ENCODE measurements at places on chromosomes 2 and 18.

- peak; percentile 76 for DNase-seq
These were observed 7.6 kb upstream of the TNS1 start for GRCh38 chr2:218010140-218010983.

- no peak for DNase-seq
These were observed 444.8 kb downstream of the RND3 start for GRCh38 chr2:150042500-150043171.

GRCh38 chr2:136242100-136242499 is 124.2 kb upstream of the CXCR4 start:
- DNase-seq: no peak

GRCh38 chr18:78782951-78783563 is 196.6 kb upstream of the SALL3 start:
- no peak for DNase-seq

- no peak for DNase-seq
These were observed 125.8 kb downstream of the CABLES1 start for GRCh38 chr18:23260926-23261590.

DNA sequence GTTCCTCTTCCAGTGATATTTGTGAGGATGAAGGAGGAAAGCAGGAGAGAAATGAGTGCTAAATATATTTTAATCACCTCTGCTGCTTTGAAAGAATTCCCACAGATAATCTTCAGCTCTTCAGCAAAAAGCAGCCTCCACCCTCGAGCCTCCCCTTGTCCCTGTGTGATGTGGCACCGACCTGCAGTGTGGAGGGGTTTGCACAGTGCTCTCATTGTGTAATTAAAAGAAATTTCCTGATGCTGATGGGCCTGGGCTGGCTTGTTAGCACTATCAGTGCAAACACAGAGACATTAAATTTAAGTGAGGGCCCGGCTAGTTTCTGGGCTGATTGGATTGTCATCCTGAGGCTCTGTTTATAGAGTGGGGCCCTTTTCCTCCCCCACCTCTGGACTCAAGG is 53.4 kb downstream of the KIF5C start:
- no peak for DNase-seq

DNA sequence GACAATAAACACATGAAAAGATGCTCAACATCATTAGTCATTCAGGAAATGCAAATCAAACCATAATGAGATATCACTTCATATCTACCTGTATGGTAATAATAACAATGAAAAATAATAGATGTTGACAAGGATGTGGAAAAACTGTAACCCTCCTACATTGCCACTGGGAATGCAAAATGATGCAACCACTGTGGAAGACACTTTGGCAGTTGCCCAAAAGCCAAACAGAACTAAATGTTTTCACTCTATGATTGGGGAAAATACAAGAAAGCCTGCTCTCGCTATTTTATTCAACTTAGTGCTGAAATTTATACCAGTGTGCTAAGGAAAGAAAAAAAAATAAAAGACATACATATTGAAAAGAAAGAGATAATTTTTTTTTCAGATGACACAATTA is 934.5 kb downstream of the CNTNAP5 start:
- no peak for DNase-seq

GRCh38 chr2:240597054-240597418 is 10.5 kb downstream of the CAPN10 start:
- DNase-seq: no peak

DNA sequence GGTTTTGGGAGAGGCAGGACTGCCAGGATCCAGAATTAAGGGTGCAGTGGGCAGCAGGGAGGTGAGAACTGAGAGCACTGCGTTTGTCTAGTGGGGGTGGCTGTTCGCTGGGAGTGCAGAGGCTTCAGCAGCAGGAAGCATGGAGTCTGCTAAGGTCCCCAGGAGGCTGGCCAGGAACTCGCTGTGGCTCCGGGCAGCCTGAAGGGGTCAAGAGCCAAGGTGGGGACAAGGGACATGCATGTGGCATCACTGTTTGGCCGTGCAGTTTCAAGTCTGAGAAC is 43.2 kb upstream of the SEMA4C start:
- DNase-seq: no peak

- peak; percentile 51 for DNase-seq
These were observed 134.8 kb upstream of the CREB1 start for GRCh38 chr2:207394812-207395534.

DNA sequence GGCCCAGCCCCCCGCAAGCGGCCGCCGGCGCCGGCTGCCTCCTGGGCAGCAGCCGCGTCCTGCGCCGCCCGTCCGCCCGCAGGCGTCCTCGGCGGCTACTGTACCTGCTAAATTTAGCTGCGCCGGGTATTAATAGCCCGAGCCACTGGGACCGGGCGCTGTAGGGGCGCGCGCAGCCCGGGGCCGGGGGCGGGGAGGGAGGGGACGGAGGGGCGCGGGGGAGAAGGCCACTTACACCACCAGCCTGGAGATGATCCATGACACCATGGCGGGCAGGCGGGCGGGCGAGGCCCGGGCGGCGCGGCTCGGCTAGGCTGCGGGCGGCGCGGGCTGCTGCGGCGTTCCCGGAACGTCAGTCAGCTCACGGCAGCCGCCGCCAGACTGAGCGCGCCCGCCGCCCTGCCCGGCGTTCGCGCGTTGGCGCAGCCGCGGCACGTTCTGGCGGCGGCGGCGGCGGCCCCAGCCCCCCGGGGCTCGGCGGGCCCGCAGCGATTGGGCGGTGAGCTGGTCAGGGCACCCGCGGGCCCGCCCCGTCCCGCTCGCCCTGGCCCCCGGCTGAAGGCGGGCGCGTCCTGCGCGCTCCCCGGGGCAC is at the start of gene REEP1:
TSS of gene REEP1 (minus strand) at position 383 of the 592 bp plus-strand sequence. CDS start at position 267, 116 bp downstream.
- peak; percentile 70 for DNase-seq

- no peak for DNase-seq
These were observed 51.2 kb downstream of the INHBB start for GRCh38 chr2:120396861-120397811.

DNA sequence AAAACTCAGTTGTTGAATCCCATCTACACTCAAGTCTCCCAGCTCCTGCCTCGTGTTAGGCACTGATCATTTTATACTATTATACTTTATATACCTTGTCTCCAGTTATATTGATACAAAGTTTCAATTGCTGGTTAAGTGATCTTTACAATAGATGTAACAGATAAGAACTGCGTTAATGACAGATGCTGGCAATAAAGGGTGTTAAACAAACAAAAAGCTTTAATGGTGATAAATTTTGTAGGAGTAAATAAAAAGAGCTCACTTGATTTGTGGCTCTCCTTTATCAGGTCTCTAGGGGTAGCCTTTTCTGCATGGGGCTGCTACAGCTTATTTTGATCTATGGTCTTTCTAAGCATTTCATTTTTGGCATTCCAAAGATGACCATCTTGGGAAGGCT is 106.9 kb upstream of the GAREM1 start:
- no peak for DNase-seq

DNA sequence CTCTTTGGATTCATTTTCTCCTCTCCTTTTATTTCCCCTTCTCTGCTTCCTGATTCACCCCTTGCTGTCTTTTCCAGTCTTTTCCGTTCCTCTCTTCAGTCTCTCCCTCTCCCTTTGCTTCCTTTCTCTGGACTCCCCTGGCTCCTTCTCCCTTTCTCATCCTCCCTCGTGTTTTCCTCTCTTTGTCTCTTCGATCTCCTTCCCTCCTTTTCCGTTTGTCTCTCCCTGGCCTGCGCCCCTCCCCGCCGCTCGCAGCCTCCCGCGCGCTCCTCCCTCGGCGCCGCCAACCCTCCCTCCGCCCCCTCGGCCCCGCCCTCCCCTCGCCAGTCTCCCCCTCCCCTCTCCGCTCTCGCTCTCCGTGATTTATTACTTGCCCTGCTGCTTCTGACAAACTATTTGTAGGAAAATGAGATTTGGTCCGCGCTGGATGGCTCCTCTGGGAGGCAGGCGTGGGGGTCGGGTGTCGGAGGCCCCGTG is 46.0 kb upstream of the PAX8 start:
- DNase-seq: peak; percentile 95

DNA sequence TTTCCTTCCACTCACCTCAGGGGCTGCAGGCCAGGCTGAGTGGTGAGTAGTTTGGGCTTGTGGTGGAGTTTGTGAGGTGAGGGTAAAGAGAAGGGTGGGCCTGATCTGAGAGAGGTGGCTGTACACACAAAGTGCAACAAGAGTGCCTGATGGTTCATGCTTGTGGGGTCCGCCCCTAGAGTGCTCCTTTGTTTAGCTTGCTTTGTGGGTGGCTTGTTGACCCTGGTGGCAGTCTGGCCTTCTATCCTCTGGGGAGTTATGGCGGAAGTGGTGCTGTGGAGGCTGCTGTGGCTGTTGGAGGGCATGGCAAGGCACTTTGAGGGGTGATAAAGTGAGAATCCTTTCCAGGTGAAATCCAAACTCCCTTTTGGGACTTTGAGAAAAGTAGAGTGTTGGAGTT is 10.6 kb downstream of the UBE2F start:
- no peak for DNase-seq

DNA sequence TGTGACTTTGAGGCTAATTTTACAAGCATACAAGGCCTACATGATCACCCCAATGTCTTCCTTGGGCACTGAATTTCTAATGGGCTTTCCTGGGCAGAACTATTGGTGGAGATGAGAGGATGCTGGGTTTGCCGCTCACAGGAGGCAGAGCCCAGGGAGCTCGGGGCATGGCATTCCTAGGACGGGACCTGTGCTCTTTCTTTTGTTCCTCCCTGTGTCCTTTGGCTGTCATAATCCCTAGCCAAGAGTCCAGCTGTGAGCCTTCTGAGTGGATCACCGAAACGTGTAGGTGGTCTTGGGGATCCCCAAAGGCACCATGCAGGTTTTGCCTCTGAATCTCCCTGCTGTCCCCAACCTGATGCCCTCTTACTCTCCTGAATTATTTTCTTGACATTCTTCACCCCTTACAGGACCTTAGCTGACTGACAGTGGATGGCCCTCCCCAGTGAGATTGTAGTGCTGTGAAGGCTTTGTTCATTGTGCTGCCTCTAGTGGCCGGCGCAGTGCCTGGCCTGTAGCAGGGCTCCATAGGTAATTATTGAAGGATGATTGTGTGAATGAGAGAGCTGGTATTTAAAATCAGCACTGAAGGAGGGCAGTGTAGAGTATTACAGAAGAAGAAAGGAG is 221.9 kb downstream of the ZNF407 start:
- DNase-seq: peak; percentile 59

- no peak for DNase-seq
These were observed 3.5 kb downstream of the MAPK4 start for GRCh38 chr18:50563376-50563775.

- no peak for DNase-seq
These were observed 5.9 kb downstream of the ZSCAN30 start for GRCh38 chr18:35283923-35284794.

DNA sequence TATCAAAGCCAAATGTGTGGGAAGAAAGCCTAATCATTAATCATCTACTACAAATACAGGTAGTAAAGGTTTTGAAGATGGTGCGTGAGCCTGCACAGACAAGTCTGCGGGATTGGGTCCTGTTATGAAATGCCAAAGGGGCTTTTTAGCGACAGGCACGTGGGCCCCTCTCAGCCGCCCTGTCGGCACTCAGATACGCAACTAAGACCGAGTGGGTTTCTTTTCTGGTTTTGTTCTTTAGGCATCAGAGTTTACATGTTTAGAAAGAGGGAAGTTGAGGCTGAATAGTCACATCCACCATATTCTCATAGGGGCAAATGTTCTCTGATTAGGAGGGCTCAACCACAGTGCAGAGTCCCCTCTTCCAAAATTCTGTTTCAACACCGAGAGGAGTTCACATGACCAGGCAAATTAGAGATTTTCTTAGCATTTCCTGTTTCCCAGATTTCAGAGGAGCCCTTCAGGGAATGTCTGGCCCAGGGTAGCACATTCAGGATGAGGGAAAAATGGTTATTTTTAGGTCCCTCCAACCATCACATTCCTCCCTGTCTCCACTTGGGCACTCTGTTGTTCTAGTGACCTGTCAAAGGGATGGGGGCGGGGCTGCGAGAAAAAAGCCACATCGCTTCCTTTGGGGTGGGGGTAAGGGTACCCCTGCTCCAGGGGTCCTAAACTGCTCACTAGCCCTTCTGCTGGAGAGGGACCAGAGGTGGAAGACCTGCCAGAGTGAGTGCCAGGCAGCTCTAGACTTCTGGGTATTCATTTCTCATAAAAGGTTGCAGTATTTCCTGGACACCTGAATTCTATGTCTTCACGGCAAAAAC is 159.2 kb downstream of the BCL2 start:
- no peak for DNase-seq

DNA sequence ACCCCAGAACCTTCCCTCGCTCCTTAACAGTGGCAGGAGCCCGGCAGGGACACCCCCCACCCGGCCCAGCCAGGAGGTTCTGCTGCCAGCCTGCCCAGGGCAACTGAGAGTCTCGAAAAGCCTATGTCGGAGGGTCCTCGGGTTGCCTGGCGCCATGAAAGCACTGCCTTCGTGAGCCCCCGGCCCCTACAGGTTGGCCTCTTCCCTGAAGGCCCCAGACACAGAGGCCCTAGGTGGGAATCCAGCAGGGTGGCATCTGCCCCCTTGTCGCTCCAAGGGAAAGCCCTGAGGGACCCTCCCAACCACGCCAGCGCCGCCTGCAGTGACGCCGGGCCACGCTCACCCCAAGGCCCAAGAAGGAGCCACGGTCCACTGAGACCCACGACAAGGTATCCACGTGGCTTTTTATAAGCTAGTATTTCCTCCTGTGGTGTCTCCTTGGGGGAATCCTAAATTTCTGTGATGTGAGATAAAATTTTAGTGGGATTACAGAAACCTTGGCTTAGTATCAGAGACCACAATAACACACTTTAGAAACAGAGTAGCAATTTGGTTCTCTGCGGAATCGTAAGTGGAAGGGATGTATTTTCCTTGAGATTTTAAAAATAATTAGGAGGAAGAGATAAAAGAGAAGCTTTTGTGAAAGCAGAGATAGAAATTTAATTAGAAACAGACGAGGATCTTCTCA is 138.9 kb downstream of the HDAC4 start:
- DNase-seq: no peak

DNA sequence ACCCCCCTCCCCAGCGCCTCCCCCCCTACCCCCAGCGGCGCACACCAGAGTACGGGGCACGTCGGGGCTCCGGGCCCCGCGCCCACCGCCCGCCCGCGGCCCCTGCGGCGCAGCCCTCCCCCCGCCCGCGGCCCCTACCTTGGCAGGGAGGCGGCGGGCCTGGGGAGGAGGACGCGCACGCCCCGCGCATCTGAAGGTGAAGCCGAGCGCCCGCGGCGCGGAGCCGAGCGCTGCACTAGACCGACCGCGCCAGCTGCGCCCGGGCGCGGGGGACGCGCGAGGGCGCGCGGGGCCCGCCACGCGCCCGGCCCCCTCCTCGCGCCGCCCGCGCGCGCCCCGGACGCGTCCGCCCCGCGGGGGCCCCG is at the start of gene ZNF516:
TSS of gene ZNF516 (minus strand) at position 237 of the 365 bp plus-strand sequence. CDS start 52,188 bp downstream, outside the sequence.
- peak; percentile 62 for DNase-seq

DNA sequence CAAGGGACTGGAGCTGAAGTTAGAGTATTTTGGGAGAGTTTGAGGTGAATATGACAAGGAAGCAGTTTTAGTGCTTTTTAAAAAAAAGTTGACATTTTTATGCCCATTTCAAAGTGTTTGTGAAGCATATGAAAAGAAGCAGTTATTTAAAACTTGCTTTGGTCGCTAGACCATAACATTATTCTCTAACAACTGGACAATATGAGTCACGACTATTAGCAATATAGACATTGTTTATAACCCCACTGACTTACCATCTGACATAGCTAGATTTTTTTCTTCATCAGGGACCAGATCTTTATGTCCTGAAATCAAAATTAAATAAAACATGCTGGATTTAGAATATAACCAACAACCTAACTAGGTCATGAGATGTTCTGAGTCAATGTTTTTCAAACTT is 22.6 kb upstream of the DYTN start:
- DNase-seq: no peak

- peak; percentile 54 for DNase-seq
These were observed 39.1 kb upstream of the ODC1 start for GRCh38 chr2:10487081-10487740.

- DNase-seq: no peak
These were observed 354.9 kb downstream of the PTPRM start for GRCh38 chr18:7921938-7922587.

- peak; percentile 69 for DNase-seq
These were observed 106.4 kb downstream of the POLE4 start for GRCh38 chr2:75064691-75065396.
